ENCODE measurements at places on chromosomes 13 and 19.

DNA sequence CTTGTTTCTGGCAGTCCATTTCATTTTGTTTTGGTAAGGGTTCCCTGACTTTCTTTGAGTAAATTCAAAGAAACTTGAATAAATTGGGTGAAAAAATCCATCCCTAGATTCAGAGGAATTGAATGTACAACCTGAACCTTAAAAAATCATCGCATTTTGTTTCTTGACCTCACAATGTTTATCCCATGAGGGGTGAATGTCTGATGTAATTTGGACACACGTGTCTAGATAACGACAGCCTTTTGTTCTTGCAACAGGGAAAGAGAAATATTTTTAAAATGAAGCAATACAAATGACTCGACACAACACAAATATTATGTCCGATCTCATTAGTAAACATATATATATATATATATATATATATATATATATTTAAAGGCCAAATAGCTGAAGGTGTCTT is 453.2 kb upstream of the ATXN8OS start:
- DNase-seq: no peak

- DNase-seq: peak; percentile 39
Observed at GRCh38 chr19:14081797-14082674, 3.5 kb downstream of the C19orf67 start.

- DNase-seq: no peak
Observed at GRCh38 chr19:23998568-23998967, 83.9 kb downstream of the ZNF726 start.

- no peak for DNase-seq
Observed at GRCh38 chr19:13165162-13165997, 15.2 kb downstream of the IER2 start.

DNA sequence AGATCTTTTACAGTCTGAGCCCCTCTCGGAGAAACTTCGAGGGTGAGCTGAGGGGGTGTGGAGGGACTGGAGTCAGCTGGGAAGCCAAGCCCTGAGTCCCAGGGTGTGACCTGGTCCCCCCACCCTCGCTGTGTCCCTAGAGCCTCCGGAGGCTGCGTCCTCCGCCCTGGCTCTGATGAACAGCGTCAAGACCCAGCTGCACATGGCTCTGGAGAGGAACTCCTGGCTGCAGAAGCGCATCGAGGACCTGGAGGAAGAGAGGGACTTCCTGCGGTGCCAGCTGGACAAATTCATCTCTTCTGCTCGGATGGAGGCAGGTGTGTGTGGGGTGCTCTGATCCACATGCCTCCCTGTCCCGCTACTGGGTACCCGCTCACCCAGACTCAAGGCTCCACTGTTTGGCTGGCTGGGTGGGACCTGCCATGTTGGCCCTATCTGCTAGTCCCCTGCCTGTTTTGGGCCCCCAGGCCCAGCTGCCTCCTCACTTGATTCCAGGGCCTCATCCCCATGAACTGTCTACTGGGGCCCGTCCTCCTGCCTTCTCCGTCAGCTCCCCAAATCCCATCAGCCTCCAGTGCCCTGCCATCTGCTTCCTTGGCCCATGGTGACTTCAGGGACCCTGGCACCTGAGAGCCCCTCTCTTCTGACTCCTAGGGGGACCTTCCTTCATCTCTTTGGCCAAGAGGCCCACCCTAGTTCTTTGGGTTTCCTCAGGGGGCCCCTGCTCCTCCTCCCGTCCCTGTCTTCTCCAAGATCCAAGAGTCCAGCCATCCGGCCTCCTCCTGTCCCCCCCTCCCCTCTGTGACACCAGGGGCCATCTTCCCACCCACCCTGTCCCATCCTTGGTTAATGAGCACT is 1.5 kb downstream of the CCDC106 start:
- DNase-seq: no peak

- no peak for DNase-seq
Observed at GRCh38 chr13:90047600-90047999, 1299.9 kb upstream of the MIR17HG start.

GRCh38 chr13:92833071-92833470 is 393.5 kb upstream of the GPC6 start:
- no peak for DNase-seq

DNA sequence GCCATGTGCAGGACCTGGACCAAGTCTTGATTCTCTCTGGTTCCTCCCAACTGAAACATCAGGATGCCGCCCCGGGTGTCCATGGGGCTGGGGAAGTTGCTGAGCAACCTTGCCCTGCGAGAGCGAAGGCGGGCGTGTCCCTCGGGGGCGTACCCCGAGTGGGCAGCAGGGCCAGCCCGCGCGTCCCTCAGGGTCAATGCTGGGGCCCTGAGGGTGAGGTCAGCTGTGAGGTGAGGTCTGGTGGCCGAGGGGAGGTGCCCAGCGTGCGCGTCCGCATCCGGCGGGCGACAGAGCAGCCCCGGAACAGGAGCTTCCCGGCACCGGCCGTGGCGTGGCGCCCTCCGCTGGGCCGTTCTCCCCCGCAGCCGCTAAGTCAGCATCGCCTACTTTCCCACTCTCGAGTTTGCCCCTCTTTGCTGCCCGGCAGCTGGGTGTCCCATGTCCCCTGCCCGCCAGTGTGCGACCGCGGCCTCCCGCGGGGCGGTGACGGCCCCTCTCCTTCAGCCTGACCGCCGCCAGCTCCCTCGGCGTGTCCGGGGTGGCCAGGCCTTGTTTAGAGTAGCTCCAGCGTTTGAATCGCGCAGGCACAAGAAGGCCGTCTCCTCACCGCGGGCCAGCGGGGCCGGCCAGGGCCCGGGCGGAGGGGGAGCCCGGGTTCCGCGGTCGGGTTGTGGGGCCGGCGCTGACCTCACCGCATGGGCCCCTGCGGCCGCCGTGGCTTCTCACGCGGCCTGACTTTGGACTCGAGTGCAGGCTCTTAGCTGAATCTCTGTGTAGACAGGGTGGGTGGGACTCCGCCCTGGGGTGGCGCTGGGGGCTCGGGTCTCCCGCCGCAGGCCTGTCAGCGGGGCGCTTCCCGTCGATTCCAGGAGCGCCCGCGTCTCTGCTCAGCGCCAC is 33.0 kb downstream of the GJA3 start:
- DNase-seq: peak; percentile 20

DNA sequence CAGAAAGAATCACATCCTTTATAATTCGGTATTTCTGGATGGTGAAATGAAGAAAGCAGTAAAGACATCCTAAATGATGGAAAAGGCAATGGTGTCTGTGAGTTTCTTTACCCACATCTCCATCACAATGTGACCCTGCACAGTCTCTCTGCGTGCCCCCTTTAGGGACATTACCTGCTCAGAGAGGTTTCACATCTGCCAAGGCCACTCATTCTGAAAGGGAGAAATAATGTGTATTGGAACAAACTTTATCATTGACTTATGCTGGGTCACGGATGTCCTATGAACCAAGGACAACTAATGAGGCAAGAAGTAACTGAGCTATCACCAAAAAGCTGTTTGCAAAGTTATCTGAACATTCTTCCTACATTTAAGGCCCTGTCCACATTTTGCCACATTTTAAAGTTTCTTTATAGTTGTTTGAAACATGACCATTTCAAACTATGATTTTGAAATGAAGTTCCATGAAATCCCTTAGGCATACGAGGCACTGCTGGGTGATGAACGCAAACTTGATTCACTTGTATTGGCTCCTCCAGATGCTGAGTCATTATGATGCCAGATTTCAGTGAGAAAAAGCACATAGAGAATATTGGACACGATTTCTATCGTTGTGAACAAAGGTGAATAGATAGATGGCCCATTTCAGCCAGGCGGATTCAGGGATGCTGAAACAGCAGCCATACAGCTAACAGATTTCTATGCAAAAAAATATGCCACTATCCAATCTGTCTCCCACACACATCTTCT is 63.5 kb upstream of the HMGB1 start:
- DNase-seq: no peak

- no peak for DNase-seq
Observed at GRCh38 chr13:111947026-111947810, 119.7 kb upstream of the SOX1 start.

- peak; percentile 7 for DNase-seq
Observed at GRCh38 chr19:39599116-39599515, 3.2 kb upstream of the LGALS13 start.

DNA sequence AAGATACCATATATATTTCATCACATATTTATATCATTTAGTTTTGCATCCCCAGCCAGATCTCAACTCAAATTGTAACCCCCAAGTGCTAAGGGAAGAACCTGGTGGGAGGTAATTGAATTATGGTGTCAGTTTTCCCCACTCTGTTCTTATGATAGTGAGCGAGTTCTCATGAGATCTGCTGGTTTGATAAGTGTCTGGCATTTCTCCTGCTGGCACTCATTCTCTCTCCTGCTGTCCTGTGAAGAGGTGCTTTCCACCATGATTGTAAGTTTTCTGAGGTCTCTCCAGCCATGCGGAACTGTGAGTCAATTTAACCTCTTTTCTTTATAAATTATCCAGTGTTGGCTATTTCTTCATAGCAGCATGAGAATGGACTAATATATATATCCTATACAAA is 462.5 kb upstream of the SLITRK5 start:
- no peak for DNase-seq

- DNase-seq: no peak
Observed at GRCh38 chr19:40555978-40556689, 20.5 kb upstream of the SHKBP1 start.

GRCh38 chr13:80496721-80497397 is 155.9 kb upstream of the SPRY2 start:
- no peak for DNase-seq

DNA sequence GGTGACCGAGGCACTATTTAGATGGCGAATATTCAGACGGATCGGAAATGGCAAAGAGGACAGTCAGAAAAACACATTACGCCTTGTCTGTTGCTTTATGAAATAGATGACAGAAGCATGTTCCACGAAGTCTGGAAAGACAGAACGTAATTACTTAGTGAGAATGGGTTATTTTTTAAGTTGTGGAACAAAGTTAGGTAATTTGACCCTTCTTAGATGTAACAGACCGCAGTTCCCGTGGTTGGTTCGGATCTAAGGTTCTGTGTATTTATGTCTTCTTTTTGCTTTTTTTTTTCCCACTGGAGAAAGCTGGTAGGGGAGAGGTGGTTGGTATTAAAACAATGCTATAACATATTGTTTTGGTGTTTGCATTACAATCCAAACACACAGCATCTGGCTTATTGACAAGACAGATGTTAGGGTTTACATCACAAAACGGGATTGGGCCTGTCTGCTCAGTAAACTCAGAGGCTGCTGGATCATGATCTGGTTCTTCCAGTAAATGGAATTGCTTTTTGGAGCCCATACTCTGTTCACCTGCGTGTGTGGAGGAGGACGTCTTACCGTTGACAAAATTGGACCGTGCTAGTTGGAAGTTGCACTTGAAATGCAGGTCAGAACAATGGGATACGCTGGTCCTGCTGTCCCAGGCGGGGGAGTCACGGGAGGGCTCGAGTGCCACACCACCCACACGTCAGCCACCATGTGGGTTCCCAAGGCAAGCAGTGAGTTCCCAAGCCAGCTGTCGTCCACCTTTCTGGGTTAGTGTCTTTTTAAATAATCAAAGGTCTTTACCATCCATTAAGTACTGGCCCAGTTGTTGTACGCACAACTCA is 13.8 kb downstream of the ATP11A start:
- DNase-seq: no peak

- DNase-seq: no peak
Observed at GRCh38 chr13:64640002-64640401, 2590.1 kb downstream of the PCDH9 start.

GRCh38 chr13:24161010-24161775 is 673 bp downstream of the SPATA13 start:
- DNase-seq: peak; percentile 28

GRCh38 chr13:28637714-28638355 is 21.1 kb upstream of the POMP start:
- no peak for DNase-seq

GRCh38 chr13:94400874-94401273 is 78.6 kb downstream of the DCT start:
- no peak for DNase-seq

GRCh38 chr19:2255982-2256685 is at the start of gene JSRP1:
TSS of gene JSRP1 (minus strand) at chr19:2256417. CDS start at chr19:2255314, 1,103 bp downstream.
- DNase-seq: no peak

- no peak for DNase-seq
Observed at GRCh38 chr19:5814123-5814851, 9.4 kb downstream of the NRTN start.
